ENCODE measurements at places on chromosomes 16 and 17.

- no peak for DNase-seq
These were observed 525.2 kb upstream of the GOT2 start for GRCh38 chr16:59259074-59259949.

- no peak for DNase-seq
These were observed 353.9 kb upstream of the C16orf82 start for GRCh38 chr16:26712876-26713275.

- DNase-seq: no peak
These were observed 952.6 kb upstream of the SOX9 start for GRCh38 chr17:71168053-71168741.

GRCh38 chr16:85293904-85294642 lies 181.8 kb upstream of the CIBAR2 start:
- no peak for DNase-seq

- DNase-seq: no peak
These were observed 10.5 kb downstream of the CBFB start for GRCh38 chr16:67039260-67040020.

- no peak for DNase-seq
These were observed 50.1 kb downstream of the KLHDC4 start for GRCh38 chr16:87715658-87716057.

- no peak for DNase-seq
These were observed 3.8 kb downstream of the WFDC1 start for GRCh38 chr16:84298376-84298899.

DNA sequence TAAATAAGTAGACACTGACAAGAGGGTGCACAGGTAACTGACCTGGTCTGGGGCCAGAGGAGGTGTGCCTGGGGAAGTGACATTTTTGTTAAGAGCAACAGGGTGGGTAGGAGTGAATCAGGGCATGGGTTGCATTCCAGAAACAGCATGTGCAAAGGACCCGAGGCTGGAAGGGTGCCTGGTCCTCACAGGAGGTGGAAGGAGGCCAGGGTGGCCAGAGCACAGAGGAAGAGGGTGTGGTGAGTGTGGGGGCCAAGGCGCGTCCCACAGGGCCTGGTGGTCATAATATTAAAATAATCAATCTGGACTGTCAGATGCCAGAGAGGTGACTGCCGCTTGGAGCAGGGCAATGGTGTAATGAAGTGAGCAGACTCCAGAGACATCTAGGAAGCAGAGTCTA lies 14.3 kb downstream of the ARHGAP23 start:
- DNase-seq: no peak
